Type B pancreatic cell (in vitro differentiated cells): ENCODE measurements at places on chromosomes 12 and 14.

- DNase-seq, result no peak
Measured at GRCh38 chr14:76964695-76965094, 63.8 kb downstream of the IRF2BPL start.

DNA sequence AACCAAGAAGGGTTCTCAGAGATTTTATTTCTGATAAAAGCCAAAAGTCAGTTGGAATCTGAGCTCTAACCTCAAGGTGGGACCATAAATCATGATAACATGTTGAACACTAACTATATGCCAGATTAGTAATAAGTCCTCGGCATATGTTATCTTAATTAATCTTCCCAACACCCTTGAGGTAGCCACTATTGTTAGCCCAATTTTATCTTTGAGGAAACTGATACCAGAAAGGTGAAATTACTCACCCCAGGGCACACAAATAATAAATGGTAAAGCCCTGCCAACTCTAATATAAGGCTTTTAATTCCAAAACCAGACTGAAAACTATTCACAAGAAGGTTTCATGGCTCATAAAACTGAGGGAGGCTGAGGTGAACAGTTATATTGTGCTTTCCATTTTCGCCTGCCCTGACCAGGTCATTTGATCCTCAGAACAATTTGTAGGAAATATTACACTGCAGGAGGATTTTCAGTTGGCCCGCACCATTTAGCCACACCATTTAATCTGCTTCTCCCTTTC, 16.1 kb upstream of the NUAK1 start:
- no peak for DNase-seq

DNA sequence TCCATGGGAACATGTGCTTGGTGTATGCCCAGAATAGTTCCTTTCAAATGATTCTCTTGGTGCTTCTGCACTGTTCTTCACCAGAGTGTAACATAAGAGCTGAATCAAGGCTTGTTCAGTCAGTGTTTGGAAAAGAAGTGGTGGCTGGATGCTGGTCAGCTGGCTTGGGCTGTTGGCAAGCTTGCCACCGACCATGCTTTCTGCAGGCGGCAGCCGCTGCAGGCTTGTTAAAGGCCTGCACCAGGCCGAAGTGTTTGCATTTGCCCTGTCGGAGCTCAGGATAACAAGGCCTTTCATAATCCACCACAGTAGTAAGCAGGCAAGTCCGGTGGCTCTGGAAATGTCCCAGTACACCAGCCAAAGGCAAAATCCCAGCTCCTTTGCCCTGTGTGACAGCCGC, 26.9 kb downstream of the DAAM1 start:
- DNase-seq, result no peak

DNA sequence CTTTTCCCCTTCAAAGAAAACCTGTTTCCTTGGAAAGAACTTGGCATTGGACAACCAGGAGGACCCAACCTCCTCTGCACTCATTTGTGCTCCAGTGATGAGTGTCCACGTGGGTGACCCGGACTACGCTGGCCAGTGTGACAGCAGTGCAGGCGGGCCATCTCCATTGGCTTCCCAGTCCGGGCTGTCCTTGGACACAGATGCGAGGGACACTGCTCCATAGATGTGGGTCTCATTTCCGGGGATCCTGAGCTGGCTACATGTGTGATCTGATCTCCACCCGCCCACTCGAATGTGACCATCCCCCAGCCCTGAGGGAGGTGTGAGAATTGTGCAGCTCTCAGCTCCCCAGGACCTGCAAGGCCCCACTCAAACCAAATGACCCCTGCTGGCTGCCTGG, 836.6 kb upstream of the TMEM132C start:
- DNase-seq, result no peak

- no peak for DNase-seq
Measured at GRCh38 chr12:15698377-15698871, 90.8 kb downstream of the EPS8 start.

DNA sequence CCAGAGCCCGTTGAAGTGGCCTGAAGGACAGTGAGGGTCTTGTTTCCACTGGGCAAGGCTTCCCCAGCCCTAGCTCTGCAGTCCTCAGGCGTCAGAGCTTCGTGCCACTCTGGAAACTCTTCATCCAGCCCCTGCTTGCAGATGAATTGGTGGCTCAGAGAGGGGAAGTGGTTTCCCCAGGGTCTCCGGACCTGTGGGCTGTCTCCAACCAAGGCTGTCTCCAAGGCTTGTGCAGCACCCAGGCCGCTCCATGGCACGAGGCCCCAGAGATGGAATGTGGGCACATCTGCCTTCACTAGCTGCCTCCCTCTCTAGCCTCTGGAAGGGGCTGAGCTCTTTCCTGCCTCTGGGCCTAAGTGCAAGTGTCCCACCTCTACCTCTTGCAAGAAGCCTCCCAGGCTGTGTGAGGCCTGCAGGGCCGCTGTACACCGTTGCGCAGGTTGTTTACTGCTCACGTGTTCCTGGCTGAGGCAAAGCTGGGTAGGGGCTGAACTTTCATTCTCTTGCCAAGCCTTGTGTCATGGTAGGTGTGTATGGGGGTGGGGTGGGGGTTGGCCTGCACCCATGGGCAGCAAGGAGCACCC, 11.1 kb downstream of the RIN3 start:
- DNase-seq, result no peak

DNA sequence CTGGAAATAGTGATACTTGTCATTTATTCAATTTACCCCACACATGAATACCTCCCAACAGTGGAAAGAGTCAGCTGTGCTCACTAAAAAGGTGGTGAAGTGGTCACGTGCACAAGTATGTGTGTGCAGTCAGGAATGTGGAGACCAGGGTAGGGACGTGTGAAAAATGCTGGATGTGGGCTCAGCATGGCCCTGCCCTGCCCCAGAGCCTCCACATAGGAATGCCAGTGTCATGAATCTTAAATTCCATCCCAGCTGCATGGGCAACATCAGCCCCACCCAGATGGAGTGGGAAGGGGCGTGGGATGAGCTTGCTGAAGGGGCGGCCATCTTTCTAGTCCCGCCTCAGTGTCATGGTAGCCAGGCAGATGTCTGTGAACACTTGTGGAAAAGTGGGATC, 87.7 kb downstream of the C12orf75 start:
- no peak for DNase-seq

DNA sequence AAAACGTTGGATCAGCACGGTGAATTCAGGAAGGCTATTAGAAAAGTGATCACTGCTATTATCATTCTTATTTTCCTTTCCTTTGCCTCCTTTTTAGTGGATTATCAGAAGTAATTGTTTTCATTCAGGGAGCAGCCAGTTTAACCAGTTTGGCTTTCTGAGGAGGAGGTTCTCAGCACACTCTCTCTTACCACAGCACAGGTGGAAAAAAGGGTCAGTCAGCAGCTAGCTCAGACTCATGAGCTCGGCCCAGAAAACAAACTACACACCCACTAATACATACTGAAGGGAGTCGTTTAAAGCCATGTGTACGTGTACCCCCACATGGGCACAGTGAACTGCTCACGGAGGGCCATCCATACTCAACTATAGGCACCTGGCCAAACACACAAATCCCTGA, 23.2 kb upstream of the MAGOHB start:
- no peak for DNase-seq

GRCh38 chr14:92215579-92215978, 93.8 kb downstream of the CPSF2 start:
- DNase-seq, result no peak

DNA sequence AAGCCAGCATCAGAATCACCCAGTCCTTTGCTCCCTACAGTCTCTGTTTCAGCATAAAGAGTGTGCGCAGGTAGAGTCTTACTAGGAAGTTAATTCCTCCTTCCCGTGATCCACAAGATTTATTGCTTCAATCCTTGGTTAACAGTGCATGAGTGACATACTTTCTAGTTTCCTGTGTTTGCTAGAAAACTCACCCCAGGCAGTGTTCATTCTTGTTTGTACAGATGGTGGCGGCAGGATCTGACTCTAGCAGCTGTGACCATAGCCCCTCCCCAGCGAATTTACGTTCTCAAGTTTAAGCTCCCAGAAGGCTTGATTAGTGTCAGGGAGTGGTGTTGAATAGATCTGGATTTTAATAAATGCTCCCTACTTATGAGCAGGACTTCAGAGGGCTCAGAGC, 75.9 kb upstream of the ANO2 start:
- DNase-seq, result no peak

GRCh38 chr12:11669348-11669747, 19.9 kb downstream of the ETV6 start:
- no peak for DNase-seq
